ENCODE measurements at places on chromosomes 5 and 9. TPM values are rescaled to one million over a fixed set of nuclear protein-coding genes. Genes with fewer than 3 reads are reported as not detected.

SPDL1 gene
- 30.2 TPM for total RNA-seq

NTRK2 gene
- 0.30 TPM for total RNA-seq

DPYSL3 gene
- total RNA-seq: 166 TPM

OR1Q1 gene
- not detected for total RNA-seq

MEIKIN gene
- not detected for total RNA-seq

RORB gene
- under 0.01 TPM for total RNA-seq

All from epithelial cell of umbilical artery (primary cell).